ENCODE measurements at places on chromosomes 11 and 22. TPM values are rescaled to one million over a fixed set of nuclear protein-coding genes. Genes with fewer than 3 reads are reported as not detected.

Gene IGLL1
- total RNA-seq, result not detected

Gene MUC6
- total RNA-seq, result under 0.01 TPM

DNA sequence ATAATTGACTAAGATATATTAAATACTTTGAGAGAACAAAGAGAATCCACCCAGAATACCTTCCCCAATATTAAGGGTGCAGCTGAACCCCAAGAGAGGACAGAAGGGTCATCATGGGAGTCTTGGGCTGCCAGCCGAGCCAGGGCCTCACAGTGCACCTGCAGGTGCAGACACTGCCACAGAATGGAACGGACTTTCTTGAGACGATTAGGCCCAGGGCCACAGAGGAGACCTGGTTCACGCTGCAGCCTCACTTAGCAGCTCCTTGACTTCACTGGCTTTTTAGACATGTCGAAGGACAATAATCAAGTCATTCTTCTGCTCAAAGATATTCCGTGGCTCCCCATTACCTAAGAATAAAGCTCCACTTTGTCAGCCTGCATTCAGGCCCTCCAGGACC lies 100.6 kb downstream of the PHF21B start:
- DNase-seq, result no peak

DNA sequence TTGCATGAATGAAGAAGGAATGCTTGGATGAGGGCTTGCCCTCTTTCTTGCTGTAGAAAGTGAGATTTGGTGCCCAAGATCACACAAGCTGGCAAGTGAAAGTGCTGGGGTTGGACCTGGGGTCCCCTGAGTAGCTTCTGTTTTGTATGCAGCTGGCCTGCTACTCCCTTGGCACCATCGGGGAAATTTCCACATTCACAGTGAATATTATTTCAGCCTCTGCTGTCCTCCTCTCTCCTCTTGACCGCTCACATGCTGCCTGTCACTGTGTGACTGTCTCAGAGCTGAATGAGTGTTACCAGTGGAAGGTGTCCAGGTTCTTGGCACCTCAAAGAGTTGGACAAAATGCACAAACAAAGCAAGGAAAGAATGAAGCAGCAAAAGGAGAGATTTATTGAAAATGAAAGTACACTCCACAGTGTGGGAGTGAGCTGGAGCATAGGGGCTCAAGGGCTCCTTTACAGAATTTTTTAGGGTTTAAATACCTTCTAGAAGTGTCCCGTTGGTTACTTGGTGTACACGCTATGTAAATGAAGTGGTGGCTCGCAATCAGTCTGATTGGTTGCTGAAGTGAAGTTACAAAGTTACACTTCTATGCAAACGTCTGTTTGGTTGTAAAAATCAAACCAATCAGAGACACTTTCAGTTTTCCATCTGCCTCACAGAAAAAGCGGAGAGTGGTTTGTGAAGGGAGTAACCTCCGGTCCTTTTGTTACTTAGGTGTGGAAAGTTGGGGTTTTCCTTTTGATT lies 87.4 kb downstream of the DEPDC5 start:
- no peak for DNase-seq

- no peak for DNase-seq
These were observed 14.3 kb downstream of the MOV10L1 start for GRCh38 chr22:50104141-50104544.
